Fibroblast of the aortic adventitia (primary cell): ENCODE measurements at places on chromosomes 12 and 14. TPM values are rescaled to one million over a fixed set of nuclear protein-coding genes. Genes with fewer than 3 reads are reported as not detected.

Gene CHST11
- total RNA-seq = 10.8 and 13.4 TPM in 2 replicates

Gene PCK2
- 20.1 and 36.5 TPM in 2 replicates for total RNA-seq

Gene AICDA
- total RNA-seq = not detected in 2 replicates

Gene ITGA5
- total RNA-seq = 51.1 and 239 TPM in 2 replicates

Gene PPP4R4
- 0.98 and 7.0 TPM in 2 replicates for total RNA-seq

Gene EVL
- 14.4 and 19.5 TPM in 2 replicates for total RNA-seq

Gene ADAM20
- total RNA-seq = 1.3 and 1.4 TPM in 2 replicates

Gene TEX52
- not detected in 2 replicates for total RNA-seq

Gene OVCH1
- total RNA-seq = 0.08 and 0.27 TPM in 2 replicates

Gene CFAP73
- not detected in 2 replicates for total RNA-seq

Gene GLS2
- total RNA-seq = 0.36 TPM in 1 of 2 replicates, not detected in the other

Gene EGLN3
- total RNA-seq = 0.18 and 2.0 TPM in 2 replicates

Gene CD9
- 56.2 and 407 TPM in 2 replicates for total RNA-seq

Gene GLIPR1L1
- total RNA-seq = not detected in 2 replicates

Gene CLEC9A
- not detected in 2 replicates for total RNA-seq

Gene HAL
- 0.09 and 2.2 TPM in 2 replicates for total RNA-seq

Gene SYNE2
- 25.8 and 42.9 TPM in 2 replicates for total RNA-seq

Gene SYT1
- total RNA-seq = 5.6 and 43.3 TPM in 2 replicates

Gene GLT1D1
- total RNA-seq = not detected in 2 replicates

Gene TRHDE
- 1.1 and 10.0 TPM in 2 replicates for total RNA-seq

Gene ENDOU
- 0.36 TPM in 1 of 2 replicates, not detected in the other for total RNA-seq

Gene MPHOSPH9
- total RNA-seq = 27.4 and 68.9 TPM in 2 replicates

Gene SOX5
- 5.4 and 12.8 TPM in 2 replicates for total RNA-seq

Gene TBC1D30
- total RNA-seq = 0.18 and 0.98 TPM in 2 replicates

Gene KIF26A
- under 0.01 TPM in 1 of 2 replicates, not detected in the other for total RNA-seq

Gene PHC1
- total RNA-seq = 27.6 and 31.6 TPM in 2 replicates

Gene SERPINA10
- not detected in 2 replicates for total RNA-seq

Gene NYNRIN
- 14.1 and 45.1 TPM in 2 replicates for total RNA-seq

Gene ASB8
- total RNA-seq = 29.7 and 32.8 TPM in 2 replicates

Gene DIO3
- not detected in 2 replicates for total RNA-seq

Gene LRFN5
- 12.1 and 12.8 TPM in 2 replicates for total RNA-seq

Gene NKX2-1
- not detected in 2 replicates for total RNA-seq

Gene MMP17
- 4.1 and 5.6 TPM in 2 replicates for total RNA-seq

Gene KRT73
- not detected in 2 replicates for total RNA-seq

Gene RPS6KA5
- total RNA-seq = 5.0 and 8.0 TPM in 2 replicates

Gene LRRC10
- not detected in 2 replicates for total RNA-seq

Gene KLRC3
- total RNA-seq = not detected in 2 replicates

Gene KRT1
- total RNA-seq = not detected in 2 replicates

Gene ISCU
- total RNA-seq = 136 TPM in 2 replicates

Gene PPP1CC
- 130 and 213 TPM in 2 replicates for total RNA-seq

Gene LIMA1
- total RNA-seq = 156 and 229 TPM in 2 replicates

Gene BLTP3B
- total RNA-seq = 54.7 and 72.9 TPM in 2 replicates

Gene ASCL1
- not detected in 2 replicates for total RNA-seq

Gene PPM1H
- total RNA-seq = 0.98 and 1.3 TPM in 2 replicates

Gene OAS2
- 2.0 and 3.7 TPM in 2 replicates for total RNA-seq

Gene E2F7
- total RNA-seq = 2.3 and 23.4 TPM in 2 replicates

Gene SYNDIG1L
- total RNA-seq = not detected in 2 replicates

Gene MFAP5
- 220 and 259 TPM in 2 replicates for total RNA-seq

Gene AJUBA
- total RNA-seq = 14.6 and 47.6 TPM in 2 replicates

Gene OSBPL8
- total RNA-seq = 133 and 243 TPM in 2 replicates
